ENCODE measurements at places on chromosomes 7 and 10.

DNA sequence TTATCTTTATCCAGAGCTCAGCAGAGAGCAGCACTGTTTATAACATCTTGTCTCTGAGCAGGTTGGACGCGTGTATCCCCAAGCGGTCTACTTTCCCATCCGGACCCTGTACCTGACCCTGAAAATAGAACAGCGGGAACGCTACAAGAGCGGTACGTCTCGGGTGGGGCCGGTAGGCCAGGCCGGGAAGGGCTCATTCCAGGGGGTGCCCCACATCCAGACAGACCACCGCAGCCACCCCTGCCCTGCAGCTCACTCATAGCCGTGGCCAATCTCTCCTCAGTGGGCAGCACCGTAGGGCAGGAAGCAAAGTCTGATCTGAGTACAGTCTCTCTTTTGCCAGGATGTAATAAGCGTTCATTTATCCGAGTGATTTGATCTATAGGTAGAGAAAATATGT lies 113.7 kb downstream of the TRRAP start:
- no peak for DNase-seq

GRCh38 chr10:112071596-112072133 lies 111.9 kb downstream of the GPAM start:
- no peak for DNase-seq

- no peak for DNase-seq
These were observed at the start of gene DLG5 for GRCh38 chr10:77926566-77927401. DLG5 (minus strand) TSS chr10:77926755; CDS start chr10:77926520, 235 bp downstream.

DNA sequence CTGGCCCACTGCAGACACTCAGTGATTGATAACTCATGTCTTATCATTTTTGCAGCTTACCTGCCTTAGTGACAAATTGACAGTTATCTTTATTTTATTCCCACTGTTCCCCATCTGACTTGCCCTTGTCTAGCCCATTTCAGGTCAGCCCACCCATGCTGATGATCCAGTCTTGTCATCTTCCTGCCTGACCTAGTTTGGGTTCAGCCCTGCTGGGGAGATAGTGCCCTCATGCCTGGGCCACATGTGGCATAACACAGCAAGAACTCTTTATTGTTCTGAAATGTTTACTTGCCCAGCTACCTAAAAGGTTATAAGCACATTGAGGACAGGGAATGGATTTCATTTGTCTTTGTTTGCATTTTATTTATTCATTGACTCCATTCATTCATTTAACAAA lies 75.6 kb downstream of the ENTPD1 start:
- DNase-seq = no peak

- no peak for DNase-seq
These were observed 77.5 kb downstream of the NEURL1 start for GRCh38 chr10:103570844-103571655.

GRCh38 chr10:11755512-11756263 lies 13.5 kb downstream of the ECHDC3 start:
- DNase-seq = no peak

- no peak for DNase-seq
These were observed 17.5 kb upstream of the KIF20B start for GRCh38 chr10:89683883-89684282.

DNA sequence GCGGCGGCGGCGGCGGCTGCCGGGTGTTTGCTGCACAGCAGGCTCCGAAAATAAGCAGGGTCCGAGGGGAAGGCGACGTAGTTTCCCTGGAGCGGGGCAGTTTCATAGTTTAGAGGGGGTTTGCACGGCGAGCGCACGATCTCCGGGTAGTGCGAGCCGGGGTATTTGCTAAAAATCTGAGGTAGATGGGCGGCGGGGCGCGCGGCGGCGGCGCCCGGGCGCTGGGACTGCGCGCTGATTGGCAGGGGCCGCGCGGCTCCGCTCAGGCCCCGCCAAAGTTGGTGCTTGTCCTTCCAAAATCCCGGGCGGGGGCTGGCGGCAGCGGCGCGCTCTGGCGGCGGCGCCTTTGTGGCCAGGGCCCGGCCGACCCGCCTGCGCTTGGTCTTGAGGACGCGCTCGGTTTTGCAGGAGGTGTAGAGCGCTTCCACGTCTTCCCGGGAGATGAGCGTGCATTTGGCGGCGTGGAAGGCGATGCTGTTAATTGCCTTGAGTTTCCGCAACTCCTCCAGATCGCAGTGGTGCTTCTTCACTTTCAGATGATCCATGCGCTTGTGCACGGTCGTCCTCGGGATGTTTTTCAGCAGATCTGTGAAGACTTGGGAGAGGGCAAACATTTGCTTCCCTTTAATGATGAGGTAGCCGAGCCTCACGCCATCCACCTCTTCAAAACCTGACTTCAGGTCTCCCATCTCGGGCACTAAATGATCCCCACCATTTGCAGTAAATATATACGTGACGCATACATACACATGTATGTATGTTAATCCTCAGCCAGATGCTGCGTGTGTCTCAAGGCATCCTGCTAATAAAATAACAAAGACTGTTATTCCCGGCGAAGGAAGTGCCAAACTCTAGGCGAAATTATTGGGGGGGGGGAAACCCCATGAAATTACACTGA lies 8.1 kb downstream of the SKIDA1 start:
- no peak for DNase-seq

GRCh38 chr7:90227259-90227658 lies 15.7 kb downstream of the STEAP2 start:
- DNase-seq = no peak

DNA sequence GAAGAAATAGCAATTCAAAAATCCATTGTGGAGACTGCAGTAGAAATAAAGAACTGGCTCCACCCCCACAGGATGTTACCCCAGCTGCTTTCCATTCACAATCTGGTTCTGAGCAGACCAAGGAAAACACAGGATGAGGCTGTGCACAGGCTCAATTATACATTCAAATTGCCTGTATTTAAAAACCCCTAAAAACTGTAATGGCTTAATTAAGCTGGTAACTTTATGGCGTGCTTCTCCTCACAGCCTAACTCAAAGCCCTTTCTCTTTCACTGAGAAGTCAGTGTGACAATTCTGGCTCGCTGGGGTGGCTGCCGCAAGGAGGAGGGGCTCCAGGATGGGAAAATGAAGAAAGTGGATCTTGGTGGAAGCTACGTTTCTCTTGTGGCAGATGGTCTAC lies 1191.1 kb downstream of the SORCS1 start:
- no peak for DNase-seq

DNA sequence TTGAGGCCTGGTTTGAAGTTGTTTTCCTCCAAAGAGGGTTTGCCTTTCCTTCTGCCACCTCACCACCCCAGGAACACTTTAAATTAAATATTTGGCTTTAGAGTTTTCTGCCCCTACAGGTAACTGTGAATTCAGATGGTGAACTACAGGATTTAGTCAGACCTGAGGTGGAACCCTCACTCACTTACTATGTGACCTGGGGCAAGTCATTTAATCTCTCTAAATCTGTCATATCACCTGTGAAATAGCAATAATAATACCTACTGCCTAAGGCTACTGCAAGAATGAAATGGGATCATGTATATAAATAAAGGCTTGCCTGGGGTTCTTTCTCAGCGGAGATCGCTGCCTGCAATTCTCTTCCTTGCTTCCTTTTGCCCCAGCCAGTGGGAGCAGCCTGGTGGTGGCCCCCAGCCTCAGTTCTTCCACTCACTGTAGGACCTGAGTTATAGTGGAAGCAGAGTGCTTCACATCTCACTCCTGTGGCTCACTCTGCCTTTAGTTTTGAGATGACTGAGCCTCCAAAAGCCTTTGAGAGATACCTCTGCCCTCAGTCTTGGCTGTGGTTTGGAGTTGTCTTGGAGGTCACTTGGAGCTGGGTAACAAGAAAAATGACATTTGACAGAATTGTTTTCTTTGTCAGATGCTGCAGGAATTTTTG lies 6.1 kb upstream of the ANKRD2 start:
- DNase-seq = no peak
